Stimulated activated naive CD8-positive, alpha-beta T cell treated with anti-CD3 and anti-CD28 coated beads, Interleukin-15, Interleukin-2, amounts not matched to agents 100 U/mL and 50 U/mL, for 24 hours (primary cell): ENCODE measurements at places on chromosomes 6 and 20.

GRCh38 chr6:82484737-82485626, 121.4 kb downstream of the TPBG start:
- DNase-seq, result no peak

GRCh38 chr6:23561732-23562131, 564.3 kb upstream of the NRSN1 start:
- no peak for DNase-seq

GRCh38 chr6:5817869-5818268, 188.9 kb downstream of the NRN1 start:
- DNase-seq, result no peak

DNA sequence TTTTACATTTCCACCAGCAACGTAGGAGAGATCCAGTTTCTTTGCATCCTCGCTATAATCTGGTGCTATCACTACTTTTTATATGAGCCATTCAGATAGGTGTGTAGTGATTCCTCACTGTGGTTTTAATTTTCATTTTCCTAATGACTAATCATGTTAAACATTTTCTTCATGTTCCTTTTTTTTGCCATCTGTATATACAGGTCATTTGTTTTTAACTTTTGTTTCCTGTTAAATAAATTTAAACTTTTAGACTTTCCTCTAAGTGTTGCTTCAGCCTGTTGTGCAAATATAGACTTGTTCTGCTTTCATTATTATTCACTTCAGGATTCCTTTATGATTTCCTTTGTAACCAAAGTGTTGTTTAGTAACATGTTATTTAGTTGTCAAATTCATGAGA, 697.4 kb downstream of the PTPRT start:
- no peak for DNase-seq

DNA sequence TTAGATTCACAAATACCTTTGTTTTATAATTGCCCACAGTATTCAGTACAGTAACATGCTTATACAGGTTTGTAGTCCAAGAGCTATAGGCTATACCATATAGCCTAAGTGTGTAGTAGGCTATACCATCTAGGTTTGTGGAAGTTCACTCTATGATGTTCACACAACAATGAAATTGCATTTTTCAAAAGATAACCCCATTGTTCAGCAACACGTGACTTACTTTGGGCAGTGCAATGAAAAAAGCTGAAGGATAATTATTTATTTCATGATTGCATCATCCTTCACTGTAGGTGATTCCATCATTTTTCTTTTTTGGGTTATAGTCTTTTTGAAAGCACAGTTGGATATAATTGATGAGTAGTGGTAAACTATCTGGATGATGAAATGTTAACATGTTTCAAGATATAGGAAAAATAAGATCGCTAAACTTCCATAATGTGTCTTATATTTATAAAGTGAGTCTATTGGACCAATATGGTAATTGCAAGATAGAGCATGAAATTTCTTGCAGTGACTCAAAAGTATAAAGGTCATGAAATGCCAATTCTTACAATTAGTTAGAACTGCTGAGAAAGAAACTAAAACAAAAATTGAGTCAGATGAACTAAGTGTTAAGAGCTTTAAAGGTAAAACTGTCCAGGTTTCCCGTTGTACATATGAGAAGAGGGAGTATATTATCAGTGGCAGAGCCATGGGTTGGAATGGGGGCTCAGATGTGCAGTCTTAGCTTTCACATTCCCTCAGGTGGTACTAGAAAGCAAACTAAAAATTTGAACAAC, 164.4 kb downstream of the ZFAND3 start:
- DNase-seq, result no peak

GRCh38 chr6:84422380-84422968, 195.0 kb upstream of the CEP162 start:
- peak; percentile 21 for DNase-seq

GRCh38 chr6:119310486-119311036, 39.0 kb downstream of the MAN1A1 start:
- no peak for DNase-seq

DNA sequence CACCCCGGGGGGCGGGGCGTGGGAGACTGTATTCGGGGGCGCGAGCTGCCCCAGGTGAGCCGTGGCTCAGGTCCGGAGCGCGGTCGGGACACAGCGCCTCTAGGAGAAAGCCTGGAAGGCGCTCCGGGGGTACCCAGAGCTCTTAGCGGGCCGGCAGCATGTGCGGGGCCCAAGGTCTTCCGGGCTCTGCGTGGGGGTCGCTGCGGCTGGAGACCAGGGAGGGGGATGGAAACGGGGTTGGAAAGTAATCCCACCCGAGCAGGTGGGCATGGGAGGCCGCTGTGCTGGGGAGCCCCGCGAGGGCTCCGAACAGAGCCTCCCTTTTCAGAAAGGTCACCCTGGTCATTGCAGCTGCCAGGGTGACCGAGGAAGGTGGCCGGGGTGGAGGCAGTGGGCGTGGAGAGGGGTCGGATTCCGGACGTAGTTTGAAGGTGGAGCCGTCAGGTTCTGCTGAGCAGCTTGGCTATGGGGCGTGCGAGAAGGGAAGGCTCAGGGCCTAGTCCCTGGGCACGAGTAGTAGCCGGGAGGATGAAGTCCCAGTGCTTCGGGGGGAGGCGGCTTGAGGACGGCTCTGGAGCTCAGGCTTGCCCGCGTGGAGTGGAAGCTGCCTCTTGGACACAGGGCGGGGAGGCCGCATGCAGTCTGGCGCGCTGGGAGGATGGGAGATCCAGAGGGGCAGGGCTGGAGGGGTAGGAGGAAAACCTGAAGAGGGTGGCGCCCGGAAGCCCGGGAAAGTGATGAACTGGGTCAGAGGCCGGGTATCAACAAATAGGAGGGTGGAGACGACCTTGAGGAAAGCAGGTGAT, at the start of gene SIRT5:
SIRT5 (plus strand) TSS at position 31 of the 806 bp plus-strand sequence. CDS start 9,510 bp downstream, outside the sequence.
- peak; percentile 81 for DNase-seq

- no peak for DNase-seq
Observed at GRCh38 chr20:50730765-50731054, 670 bp upstream of the PARD6B start.

GRCh38 chr6:111909238-111909637, 36.0 kb upstream of the FYN start:
- DNase-seq, result no peak

DNA sequence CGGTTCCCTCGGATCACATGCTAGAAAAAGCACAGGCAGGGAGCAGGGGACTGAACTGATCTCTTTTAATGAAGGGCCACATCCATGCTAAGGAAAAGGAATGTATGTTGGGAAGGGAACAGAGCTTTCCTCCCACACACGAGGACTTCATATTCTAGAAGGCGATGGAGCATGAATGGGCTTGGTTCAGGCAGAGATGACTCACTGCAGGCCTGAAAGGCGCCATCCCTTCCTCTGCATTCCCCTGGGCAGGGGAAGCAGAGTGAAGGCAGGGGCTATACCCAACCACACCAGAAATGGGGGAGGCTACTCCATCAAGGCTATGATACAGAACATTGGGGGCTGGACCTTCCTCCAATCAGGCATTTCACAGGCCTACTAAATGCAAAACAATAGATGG, 30.6 kb downstream of the ELMO2 start:
- no peak for DNase-seq

GRCh38 chr6:491233-491632, 99.7 kb downstream of the IRF4 start:
- peak; percentile 65 for DNase-seq

- DNase-seq, result no peak
Observed at GRCh38 chr6:139981066-139981624, 606.7 kb upstream of the CITED2 start.

- DNase-seq, result no peak
Observed at GRCh38 chr20:39533858-39534257, 571.7 kb downstream of the DHX35 start.

DNA sequence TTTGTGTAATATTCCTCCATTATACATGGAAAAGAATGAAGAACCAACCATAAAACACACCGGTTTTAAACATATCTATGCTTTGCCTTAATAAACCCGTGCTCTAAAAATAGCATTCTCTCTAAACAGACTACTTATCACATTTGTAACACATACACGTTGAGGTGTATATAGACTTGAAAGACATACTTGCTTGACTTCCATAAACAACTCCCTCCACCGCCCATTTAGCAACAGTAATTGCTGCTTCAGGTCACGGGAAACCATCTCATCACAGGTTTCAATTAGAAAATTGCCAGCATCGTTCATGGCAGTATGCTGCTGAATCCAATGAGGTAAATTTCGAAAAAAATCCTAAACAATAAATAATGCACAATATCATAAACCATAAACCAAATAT, 174.0 kb downstream of the SYNE1 start:
- DNase-seq, result no peak

DNA sequence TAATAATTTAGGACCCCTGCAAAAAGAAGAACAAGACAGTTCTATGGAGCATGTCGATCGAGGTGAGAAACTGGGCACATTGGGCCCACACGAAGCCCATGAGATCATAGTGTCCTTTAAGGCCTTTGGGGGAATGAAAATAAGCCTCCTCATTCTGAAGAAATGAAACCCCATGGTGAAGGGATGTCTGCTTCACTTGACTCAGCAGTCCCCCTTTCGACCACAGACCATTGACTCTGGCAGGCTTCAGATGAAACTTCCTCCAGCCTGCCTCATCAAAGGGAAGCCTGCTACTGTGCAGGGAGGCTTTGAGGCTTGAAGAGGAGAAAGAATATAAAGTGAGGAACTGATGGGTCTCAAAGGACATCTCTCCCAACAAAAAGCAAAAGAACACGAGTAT, 144.2 kb upstream of the FBXL4 start:
- DNase-seq, result no peak

DNA sequence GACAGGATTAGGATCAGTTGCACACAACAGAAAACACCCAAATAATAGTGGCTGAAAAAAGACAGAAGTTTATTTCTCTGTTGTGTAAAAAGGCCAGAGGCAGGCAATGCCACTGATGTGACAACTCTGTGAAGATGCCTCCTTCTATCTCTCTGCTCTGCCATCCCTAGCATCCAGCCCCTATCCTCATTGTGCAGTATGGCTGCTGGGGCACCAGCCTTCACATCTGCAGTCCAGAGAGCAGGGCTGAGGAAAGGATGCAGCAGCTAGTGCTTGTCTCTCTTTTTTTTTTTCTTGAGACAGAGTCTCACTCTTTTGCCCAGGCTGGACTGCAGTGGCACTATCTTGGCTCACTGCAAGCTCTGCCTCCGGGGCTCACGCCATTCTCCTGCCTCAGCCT, 6.4 kb upstream of the ADA start:
- no peak for DNase-seq

GRCh38 chr20:36084897-36085613, 69.5 kb upstream of the EPB41L1 start:
- DNase-seq, result no peak

DNA sequence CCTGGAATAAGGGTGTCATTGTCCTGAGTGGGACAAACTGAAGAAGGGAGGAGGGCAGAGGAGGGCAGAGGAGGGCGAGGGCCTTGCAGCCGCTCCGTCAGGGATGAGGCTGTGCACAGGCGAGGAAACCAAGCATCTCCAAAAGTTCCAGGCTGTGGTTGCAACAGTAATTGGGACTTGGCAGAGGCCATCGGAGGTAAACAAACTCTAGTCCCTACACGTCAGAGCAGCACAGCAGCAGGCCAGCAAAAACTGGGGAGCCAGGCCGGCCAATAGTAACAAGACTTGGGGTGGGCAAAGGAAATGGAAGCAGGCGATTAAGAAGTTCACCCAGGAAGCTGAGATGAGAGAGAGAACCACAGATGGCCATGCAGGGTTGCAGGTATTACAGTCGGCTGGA, 142.8 kb downstream of the SMOC2 start:
- no peak for DNase-seq

DNA sequence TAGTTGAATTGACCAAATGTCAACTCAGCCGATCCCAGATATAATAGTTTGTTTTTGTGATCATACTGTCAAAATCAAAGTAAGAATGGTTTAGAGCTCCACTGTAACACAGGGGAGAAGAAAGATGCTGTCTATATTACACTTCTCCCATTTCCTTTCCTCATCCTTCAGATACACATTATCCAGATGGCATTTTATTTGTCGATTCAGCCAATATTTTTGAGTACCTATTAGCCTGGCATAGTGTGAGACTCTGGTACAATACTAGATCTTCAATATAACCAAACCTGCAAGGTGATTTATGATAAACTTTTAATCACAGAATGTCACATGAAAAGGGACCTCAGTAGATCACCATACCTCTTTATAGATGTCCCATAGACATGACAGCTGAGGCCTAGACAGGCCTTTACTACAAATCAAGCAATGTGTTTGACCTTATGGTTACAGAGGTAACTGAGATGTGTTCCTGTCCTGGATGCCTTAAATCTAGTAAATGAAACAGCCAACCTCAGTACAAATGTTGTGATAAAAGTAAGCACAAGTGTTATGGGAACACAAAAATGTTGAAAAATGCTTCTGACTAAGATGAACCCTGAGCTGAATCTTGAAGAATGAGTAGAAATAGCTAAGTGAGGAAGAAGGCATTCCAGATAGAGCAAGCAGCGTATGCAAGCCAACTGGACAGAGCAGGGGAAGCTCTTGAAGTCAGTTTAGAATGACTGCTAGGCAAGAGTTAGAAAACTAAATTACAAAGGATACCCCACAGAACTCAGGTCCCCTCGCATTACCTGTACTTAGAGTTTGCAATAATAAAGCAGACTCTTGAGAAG, 1.9 kb downstream of the FBXO9 start:
- DNase-seq, result no peak

- no peak for DNase-seq
Observed at GRCh38 chr20:59069026-59069425, 26.4 kb upstream of the PRELID3B start.

DNA sequence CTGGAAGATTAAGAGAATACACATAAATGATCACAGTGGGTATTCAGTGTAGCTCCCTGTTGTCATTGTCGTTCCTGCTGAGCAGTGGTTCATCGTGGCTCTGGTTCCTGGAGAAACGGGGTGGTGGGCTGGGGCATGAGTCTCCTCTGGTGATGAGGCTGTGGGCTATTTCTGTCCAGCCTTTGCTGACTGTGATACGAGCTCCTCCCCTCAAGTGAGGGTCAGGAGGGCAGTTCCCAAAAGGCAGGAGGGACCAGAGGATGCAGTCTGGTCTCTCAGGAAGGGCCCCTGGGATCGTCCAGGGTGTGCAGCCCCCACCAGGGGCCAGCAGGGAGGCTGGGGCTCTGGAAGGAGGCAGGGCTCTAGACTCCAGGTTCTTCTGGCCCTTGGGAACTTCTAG, 31.1 kb upstream of the DLGAP4 start:
- no peak for DNase-seq

DNA sequence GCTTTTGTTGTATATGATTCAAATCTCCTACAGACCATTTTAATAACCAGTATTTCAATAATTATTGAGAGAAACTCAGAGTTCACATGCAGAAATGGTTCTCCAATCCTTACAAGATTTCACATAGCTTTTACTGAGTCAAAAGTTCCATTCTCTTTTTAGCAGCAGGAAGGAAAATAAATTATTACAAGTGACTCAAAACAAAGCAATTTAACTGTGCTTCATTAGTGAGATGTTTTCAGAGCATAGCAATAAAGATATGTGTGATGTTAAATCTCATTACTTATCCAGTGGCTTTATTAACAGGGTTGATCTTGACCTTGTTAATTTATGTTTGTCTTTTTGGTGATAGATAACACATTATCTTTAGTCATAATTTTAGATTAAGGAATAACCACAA, 22.0 kb downstream of the KIF13A start:
- DNase-seq, result no peak
